NCI-H1105 (cell line): ENCODE measurements at places on chromosomes 7 and 10.

DNA sequence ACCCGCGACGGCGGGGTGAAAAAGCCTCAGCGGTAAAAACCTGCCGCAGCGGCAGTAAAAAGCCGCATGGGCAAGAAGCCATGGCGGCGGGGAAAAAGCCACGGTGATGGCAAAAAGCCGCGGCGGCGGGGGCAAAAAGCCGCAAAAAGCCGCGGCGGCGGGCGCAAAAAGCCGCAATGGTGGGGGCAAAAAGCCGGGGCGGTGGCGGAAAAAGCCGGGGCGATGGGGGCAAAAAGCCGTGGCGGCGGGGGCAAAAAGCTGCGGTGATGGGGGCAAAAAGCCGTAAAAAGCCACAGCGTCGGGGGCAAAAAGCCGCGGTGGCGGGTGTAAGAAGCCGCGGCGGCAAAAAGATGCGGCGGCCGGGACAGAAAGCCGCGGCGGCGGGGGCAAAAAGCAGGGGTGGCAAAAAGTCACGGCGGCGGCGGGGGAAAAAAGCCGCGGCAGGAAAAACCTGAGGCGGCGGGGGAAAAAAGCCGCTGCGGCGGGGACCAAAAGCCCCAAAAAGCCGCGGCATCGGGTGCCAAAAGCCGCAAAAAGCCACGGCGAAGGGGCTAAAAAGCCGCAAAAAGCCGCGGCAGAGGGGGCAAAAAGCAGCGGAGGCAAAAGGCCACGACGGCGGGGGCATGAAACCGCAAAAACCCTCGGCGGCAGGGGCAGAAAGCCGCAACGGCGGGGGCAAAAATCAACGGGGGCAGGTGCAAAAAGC lies 488.5 kb downstream of the ZNF33B start:
- DNase-seq, result no peak

DNA sequence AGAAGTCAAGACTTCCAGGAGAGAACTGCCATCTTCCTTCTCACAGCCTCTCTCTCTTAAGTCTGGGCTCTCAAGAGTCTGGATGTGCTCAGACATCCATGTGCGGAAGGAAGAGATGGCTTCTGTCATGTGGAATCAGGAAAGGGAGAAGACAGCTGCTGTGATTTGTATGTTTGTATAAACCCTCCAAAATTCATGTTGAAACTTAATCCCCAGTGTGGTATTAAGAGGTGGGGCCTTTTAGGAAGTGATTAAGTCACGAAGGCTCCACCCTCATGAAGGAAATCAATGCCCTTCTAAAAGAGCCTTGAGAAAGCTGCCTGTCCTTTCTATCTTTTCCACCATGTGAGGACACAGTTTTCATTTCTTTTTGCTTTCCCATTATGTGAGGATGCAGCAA lies 73.9 kb upstream of the PTN start:
- no peak for DNase-seq

- no peak for DNase-seq
These were observed 1.8 kb downstream of the INPP5A start for GRCh38 chr10:132539431-132539839.

DNA sequence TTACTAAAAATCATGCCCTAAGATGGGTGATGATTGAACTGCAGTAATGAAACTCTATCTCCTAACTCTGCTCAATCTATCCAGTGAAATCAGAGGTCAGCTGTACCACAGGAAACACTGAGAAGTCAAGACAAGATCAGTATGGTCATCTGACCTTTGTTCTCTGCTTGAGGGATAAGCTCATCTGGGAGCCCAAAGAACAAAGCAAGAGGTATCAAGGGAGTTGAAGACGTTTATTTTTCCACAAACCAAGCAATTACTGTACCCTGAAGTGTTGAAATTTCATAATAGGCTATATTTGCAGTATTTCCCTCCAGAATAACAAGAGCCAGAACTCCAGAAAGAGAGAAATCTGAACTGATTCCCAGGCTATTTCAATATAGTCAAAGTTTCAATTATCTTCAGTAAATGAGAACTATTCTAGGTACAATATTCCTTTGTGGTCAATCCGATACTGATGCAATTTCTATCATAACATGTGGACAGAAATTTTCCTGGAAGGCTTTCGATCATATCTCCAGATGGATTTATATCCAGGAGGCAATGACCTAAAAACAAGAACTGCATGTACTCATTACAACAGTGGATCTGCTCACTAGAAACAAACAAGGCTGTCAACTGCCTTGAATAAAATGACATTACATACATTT lies 345.3 kb downstream of the TNS3 start:
- DNase-seq, result no peak

GRCh38 chr7:6477318-6477660 lies 29.5 kb upstream of the DAGLB start:
- DNase-seq, result no peak

- no peak for DNase-seq
These were observed 94.4 kb upstream of the CCDC6 start for GRCh38 chr10:60000747-60001146.

GRCh38 chr10:119190353-119190752 lies 11.7 kb upstream of the PRDX3 start:
- DNase-seq, result no peak

GRCh38 chr10:43043773-43044447 lies 33.0 kb upstream of the RET start:
- DNase-seq, result no peak

DNA sequence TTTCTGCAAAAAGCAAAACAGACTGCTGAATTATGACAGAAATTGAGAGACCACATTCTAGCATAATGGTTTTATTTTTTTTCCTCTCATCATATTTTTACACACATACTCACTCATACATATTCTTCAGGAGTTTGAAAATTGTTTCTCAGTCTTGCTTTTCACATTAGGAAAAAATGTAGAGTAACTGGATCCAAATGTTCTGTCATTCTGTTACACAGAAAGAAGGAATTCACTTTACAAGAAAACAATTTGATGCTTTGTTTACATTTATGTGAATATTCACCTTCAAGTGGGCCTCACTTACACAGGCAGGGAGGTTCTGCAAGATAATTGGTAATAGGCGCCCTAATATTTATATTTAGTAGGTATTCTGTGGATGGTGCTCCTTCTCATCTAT lies 82.0 kb downstream of the ARL4A start:
- no peak for DNase-seq

DNA sequence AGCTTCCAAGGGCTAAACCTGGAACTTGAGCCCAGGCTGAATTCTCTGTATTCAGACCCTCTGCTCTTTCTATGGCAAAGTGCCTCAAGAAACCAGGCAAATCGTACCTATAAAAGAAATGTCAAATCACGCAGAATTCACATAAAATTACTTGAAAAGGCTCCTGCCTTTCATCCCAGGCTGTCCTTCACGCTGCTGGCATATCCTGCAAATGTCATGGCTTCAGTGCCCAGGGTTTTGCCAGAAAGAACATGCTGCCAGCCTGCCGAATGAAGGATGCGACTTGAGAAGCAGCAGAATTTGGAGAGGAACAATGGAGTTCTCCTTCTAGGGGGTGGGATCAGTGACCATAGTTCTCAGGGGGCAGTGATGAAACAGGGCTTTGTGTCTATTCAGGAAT lies 602.5 kb upstream of the GALNT17 start:
- DNase-seq, result no peak

DNA sequence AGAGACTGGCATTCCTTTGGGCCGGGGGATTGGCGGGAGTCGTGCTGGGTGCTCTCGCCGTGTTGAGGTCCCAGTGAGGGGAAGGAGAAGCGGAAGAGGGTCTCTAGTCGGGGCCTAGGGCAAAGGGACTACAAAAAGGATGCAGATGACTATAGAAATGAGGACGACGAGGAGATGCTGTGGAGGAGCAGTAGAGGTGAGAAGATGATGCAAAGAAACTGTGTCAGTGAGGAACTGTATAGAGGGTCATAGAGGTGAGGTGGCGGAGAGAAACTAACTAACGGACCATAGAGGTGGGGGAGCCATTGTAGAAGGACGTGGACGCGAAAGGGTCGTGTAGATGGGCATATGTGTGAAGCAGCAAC lies 324 bp downstream of the TWNK start:
- DNase-seq, result no peak

DNA sequence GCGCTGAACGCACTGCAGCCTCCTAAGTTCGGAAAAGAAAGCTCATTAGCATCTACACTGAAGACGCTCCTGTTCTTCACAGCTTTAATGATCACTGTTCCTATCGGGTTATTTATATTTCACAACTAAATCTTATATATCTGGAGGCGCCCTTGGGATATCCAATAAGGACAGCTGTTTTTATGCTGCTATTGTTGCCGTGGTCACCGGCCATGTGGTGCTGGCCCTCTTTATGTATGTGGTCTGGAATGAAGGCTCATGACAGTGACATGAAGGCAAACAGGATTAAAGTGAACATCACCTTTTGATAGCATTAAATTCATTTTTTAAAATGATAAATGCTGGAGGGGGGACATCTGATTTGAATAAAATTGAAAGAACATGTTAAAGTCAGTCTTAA lies 8.8 kb downstream of the BLVRA start:
- DNase-seq, result no peak

GRCh38 chr7:141641876-141642275 lies 60.1 kb downstream of the DENND11 start:
- peak; percentile 13 for DNase-seq

DNA sequence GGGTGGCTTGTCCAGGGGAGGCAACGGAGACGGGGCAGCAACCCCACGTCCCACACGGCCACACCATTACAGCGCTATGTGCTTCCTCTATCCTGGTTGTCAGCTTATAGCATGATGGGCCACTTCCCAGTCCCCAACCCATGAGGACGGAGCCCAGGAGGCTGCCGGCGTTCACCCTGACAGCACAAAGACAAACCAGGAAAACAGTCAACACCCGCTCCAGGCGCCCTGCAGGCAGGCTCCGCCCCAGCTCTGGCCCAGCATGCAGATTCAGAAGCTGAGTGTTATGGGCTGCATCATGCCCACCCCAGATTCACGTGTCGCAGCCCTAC lies 14.8 kb downstream of the WDR86 start:
- DNase-seq, result no peak

DNA sequence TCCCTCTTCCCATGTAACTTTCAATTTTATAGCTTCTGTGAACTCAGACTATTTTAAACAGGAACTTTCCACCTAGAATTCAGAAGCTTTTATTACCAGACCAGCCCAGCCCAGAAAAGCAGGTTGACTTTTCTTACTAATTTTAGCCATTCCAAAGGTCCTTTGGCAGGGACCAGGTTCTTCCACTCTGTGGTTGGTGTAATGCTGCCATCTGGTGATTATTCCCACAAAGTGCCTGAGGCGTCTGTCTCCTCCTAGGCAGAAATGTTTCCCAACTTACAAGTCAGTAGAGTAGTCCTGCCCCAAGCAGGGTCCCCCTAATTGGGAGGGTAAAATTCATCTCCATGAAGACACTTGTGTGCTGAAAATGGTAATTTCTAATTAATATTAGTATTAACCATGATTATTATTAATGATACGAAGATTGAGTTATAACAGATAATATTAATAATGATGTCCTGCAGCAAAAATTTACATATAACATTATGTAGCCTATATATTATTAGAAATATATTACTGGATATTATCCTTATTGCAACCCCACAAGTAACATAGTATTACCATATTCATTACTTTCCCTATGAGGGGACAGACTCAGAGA lies 53.0 kb upstream of the PPP1R17 start:
- peak; percentile 37 for DNase-seq

GRCh38 chr10:92239600-92240288 lies 51.1 kb downstream of the CPEB3 start:
- DNase-seq, result no peak

GRCh38 chr7:67786021-67786420 lies 789.4 kb downstream of the TYW1 start:
- DNase-seq, result no peak

GRCh38 chr10:89466599-89467035 lies 52.2 kb downstream of the IFIT5 start:
- DNase-seq, result no peak
